Stomach (tissue), 19 donors: ENCODE measurements at places on chromosomes 16 and 17. TPM values are rescaled to one million over a fixed set of nuclear protein-coding genes. Genes with fewer than 3 reads are reported as not detected.

The SRCIN1 gene
- total RNA-seq = 0.29 TPM

The UTS2R gene
- total RNA-seq = not detected

The PRDM7 gene
- not detected for total RNA-seq

The HSD3B7 gene
- total RNA-seq = 13.4 TPM

The PIPOX gene
- total RNA-seq = 7.0 TPM

The OR1F1 gene
- total RNA-seq = not detected

The MGAT5B gene
- total RNA-seq = not detected

DNA sequence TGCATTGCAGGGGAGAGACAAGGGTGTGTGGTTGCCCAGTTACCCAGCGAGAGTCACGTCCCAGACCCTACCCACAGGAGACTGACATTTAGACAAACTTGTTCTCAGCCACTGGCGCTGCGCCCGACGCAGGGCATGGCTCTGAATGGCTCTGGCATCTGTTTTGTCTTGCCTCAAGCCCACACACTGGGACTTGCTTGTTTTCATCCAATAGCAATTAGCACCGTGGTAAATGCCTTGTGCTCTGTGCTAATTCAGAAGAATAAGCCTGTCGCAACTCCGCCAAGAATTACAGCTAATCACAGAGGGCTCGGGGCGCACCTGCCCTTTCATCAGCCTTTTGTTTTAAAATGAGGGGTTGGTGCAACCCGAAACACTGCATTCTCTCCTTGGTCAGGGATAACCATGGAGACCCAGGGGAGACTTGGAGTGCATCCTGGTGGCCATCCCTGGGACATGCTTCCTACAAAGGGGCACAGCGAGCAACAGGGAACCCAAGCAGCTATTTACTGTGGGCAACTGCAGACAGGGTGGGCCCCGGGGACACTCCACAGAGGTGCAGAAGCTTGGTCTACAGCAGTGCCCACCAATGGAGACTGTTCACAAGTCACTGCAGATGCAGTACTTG is 220.6 kb upstream of the ZFHX3 start:
- no peaks in the 10 kb centered on the region for H3K27me3 ChIP-seq
- DNase-seq = peak; percentile 58
- no peak overlapping the region for H3K4me3 ChIP-seq
- H3K27ac ChIP-seq = no peak overlapping the region
- H3K36me3 ChIP-seq = no peaks in the 10 kb centered on the region

DNA sequence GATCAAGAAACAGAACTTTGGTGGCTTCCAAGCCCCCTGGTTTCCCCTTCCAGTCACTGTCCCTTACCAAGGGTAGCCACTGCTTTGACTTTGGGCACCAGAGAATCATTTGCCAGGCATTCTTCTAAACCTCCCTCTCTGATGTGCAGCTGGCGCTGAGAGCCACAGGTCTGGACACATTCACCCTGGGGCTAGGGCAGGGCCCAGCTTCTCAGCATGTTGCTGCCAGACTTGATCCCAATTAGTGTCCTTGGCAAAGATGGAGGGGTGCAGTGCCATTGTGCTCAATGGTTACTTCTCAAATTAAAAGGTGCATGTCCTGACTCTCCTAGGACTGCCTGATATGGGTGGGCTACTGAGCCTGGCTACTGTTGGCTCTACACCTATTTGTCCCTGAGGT is 7.6 kb upstream of the SLC47A2 start:
- H3K4me3 ChIP-seq = no peak overlapping the region
- H3K27ac ChIP-seq = peak overlapping the region; percentile 78
- no peaks in the 10 kb centered on the region for H3K36me3 ChIP-seq
- no peak for DNase-seq
- no peaks in the 10 kb centered on the region for H3K27me3 ChIP-seq
- peaks cover 50% of the 10 kb centered on the region for H3K4me1 ChIP-seq

DNA sequence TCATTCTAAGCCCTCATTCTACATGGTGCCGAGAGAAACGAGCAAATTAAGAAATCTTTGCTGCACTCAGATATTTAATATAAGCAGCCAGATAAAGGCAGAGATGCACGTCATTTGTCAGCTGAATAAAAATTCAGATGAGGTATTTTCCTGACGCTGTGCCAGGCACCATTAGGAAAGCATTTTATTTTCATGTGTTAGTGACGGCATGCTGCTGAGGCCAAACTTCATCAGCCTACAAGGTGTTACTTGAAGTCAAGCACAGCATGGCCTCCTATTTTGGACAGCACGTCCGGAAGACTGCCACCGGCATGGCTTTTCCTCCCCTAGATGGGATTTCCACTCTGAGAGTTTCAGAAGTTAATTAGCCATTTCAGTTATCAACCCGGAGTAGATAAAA is 70.3 kb downstream of the IRX3 start:
- H3K4me3 ChIP-seq = no peak overlapping the region
- H3K27me3 ChIP-seq = peaks cover 10% of the 10 kb centered on the region
- no peaks in the 10 kb centered on the region for H3K4me1 ChIP-seq
- no peak overlapping the region for H3K27ac ChIP-seq
- no peaks in the 10 kb centered on the region for H3K36me3 ChIP-seq
- peak; percentile 36 for DNase-seq

- H3K4me3 ChIP-seq = no peak overlapping the region
- H3K36me3 ChIP-seq = no peaks in the 10 kb centered on the region
- DNase-seq = no peak
- H3K4me1 ChIP-seq = no peaks in the 10 kb centered on the region
- H3K27ac ChIP-seq = no peak overlapping the region
Measured at GRCh38 chr16:65061263-65061662, 60.6 kb downstream of the CDH11 start.

DNA sequence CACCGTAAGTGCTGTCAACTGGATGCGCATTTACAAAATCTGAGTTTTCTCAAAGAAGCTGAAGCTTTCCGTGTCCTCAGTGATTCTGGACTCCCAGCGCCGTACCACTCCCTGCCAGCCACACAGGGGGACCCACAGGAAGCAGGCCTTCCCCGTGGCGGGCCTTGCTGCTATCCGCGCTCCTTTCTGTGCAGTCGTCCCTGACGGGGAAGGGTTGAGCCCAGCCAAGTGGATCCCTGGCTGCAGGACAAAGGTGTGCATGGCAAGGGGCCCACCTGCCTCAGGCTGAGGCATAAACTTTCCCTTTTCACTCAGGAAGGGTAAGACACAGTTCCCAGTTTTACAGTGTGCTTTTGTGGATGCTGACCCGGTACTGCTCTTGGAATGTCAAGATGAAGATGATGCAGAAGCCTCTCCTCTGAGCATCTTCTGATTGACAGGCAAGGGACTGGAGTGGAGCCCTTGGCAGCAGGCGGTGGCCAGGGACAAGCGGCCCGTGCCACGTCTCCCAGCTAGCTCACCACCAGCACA is 93.0 kb downstream of the ANKRD11 start:
- DNase-seq = no peak
- H3K4me3 ChIP-seq = no peak overlapping the region
- no peak overlapping the region for H3K27ac ChIP-seq
- H3K36me3 ChIP-seq = peaks cover 7% of the 10 kb centered on the region

DNA sequence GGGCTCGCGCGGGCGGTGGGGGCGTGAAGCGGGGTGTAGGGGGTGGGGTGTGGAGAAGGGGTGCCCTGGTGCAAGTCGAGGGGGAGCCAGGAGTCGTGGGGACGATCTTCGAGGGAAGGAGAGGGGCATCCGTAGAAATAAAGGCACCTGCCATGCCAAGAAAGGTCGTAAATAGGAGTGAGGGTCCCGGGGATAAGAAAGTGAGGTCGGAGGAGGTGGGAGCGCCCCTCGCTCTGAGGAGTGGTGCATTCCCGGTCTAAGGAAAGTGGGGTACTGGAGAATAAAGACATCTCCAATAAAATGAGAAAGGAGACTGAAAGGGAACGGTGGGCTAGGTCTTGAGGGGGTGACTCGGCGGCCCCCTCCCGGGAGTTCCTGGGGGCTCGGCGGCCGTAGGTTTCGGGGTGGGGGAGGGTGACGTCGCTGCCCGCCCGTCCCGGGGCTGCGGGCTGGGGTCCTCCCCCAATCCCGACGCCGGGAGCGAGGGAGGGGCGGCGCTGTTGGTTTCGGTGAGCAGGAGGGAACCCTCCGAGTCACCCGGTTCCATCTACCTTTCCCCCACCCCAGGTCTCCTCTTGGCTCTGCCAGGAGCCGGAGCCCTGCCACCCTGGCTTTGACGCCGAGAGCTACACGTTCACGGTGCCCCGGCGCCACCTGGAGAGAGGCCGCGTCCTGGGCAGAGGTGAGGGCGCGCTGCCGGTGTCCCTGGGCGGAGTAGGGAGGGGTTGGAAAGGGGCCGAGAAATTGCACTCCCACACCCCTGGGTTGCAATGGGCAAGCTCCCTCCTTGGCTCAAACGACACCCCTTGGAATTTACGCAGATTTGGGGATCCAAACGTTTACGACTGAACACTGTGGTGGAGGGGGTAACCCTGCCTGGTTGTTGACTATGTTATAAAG is 888 bp downstream of the CDH1 start:
- DNase-seq = peak; percentile 84
- H3K36me3 ChIP-seq = no peaks in the 10 kb centered on the region
- peak overlapping the region; percentile 56 for H3K4me3 ChIP-seq
- H3K27me3 ChIP-seq = peaks cover 5% of the 10 kb centered on the region
- peak overlapping the region; percentile 94 for H3K27ac ChIP-seq
- H3K4me1 ChIP-seq = peaks cover 57% of the 10 kb centered on the region

- DNase-seq = no peak
- no peak overlapping the region for H3K4me3 ChIP-seq
- H3K4me1 ChIP-seq = no peaks in the 10 kb centered on the region
- no peak overlapping the region for H3K27ac ChIP-seq
- H3K27me3 ChIP-seq = no peaks in the 10 kb centered on the region
Measured at GRCh38 chr17:6541886-6542285, 14.5 kb downstream of the PITPNM3 start.

DNA sequence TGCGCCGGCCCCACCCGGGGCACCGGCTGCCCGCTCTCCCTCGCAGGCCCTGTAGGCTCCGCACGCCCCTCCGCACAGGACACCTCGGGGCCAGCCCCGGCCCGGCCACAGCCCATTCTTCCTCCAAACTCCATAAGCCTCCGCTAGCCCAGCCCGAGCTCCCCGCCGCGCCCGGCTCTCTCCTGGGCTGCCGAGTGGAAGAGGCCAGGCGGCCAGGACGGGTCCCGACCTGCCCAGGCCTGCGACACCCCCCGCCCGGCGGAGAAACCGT is 397 bp downstream of the NCOR1 start:
- no peaks in the 10 kb centered on the region for H3K27me3 ChIP-seq
- peak overlapping the region; percentile 82 for H3K4me3 ChIP-seq
- H3K4me1 ChIP-seq = peaks cover 72% of the 10 kb centered on the region
- peak; percentile 47 for DNase-seq

- DNase-seq = no peak
- H3K27me3 ChIP-seq = no peaks in the 10 kb centered on the region
- peaks cover 5% of the 10 kb centered on the region for H3K4me1 ChIP-seq
- no peaks in the 10 kb centered on the region for H3K36me3 ChIP-seq
- no peak overlapping the region for H3K27ac ChIP-seq
- no peak overlapping the region for H3K4me3 ChIP-seq
Measured at GRCh38 chr17:28475151-28475900, 1.9 kb downstream of the SLC13A2 start.

DNA sequence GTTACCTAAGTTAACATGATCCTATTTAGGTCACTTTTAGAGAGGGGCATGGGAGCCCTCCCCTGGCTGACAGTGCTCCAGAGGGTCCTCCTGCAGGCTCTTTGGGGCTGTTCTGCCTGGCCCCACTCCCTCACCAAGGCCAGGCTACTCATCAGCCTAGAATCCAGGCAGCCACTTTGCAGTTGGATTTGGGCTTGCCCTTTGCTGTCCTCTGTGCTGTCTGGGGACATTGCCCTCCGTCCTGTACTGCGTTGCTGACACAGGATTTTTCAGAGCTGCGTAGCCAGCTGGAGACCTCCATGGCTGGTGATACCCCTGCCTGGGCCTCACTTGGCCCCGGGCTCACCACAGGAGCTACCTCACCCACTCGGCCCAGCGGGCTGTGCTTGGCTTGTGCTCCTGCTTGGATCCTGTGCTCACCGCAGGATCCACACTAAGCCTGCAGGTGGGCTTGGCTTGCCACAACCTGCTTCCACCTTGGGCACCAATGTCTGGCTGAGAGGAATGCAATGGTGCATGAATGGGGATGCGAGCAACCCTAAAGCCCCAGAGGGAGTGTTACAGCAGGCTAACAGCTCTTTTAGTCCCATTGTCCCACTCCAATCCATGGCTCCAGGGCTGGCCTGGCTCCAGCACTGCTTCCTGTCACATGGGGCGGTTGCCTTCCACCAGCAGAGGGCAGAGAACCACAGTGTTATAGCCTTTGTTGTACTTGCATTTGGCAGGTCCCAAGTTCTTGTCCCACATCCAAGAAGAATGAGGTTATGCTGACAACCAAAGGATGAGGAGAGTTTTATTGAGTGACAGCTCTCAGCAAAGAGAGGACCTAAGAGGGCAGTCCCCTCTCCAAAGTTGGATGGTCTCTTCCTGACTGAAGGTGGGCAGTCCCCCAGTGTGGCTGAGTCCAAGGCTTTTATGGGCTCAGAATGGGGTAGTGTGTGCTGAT is 21.5 kb downstream of the CCL4 start:
- no peak for DNase-seq
- H3K27ac ChIP-seq = no peak overlapping the region
- H3K36me3 ChIP-seq = no peaks in the 10 kb centered on the region

DNA sequence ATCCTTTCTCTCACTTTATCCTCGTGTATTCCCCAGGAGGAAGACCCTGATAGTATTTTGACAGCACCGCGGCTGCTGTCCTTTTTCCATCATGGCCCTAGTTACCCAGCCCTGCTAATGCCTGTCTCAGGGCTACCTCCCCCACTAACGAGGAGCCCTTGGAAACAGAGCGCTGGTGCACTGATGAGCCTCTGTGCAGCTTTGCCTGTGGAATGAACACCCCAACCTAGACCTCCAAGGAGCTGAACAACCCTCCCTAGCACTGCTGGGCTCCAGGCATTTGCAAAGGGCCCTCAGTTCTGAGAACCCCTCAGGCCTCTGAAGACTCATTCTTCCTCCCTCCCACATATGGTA is 23.3 kb upstream of the CCL1 start:
- H3K4me1 ChIP-seq = no peaks in the 10 kb centered on the region
- H3K27me3 ChIP-seq = no peaks in the 10 kb centered on the region
- DNase-seq = no peak
- no peak overlapping the region for H3K4me3 ChIP-seq

DNA sequence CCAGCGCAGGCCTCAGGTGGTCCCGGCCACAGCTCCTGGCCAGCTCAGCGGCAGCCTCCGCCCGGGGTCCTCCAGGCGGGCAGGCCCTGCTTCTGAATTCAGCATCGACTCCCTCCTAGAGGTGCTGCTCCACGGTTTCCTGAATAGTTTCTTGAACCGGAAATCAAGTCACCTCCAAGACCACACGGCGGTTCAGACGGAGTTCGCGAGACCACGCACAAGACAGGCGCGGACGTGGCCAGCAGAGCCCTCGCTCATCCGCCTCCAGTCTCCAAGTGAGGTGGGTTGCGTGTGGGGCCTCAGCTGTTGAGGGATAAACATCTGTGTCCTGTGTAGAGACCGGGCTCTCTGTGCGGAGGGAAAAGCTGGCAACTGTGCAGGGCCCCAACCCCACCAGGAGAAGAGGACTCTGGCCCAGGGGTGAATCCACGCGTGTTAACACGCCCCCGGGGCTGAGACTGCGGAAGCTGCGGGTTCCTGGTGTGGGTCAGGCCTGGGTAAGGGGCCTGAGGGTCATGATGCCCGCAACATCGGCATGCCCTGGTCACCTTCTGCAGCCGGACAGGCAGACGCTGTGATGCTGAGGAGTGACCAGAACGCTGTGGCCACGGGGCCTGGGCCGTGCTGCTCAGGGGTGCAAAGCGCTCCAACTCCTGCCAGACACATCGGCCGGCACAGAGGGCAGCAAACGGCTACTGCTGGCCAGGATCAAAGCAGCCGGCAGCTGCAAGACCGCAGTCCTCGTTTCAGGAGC is 55.0 kb upstream of the METRNL start:
- no peak overlapping the region for H3K27ac ChIP-seq
- no peaks in the 10 kb centered on the region for H3K4me1 ChIP-seq
- no peaks in the 10 kb centered on the region for H3K27me3 ChIP-seq
- no peak overlapping the region for H3K4me3 ChIP-seq
